CD4-positive, alpha-beta T cell treated with Interleukin-15 for 4 hours (primary cell): ENCODE measurements at places on chromosomes 2 and 18.

DNA sequence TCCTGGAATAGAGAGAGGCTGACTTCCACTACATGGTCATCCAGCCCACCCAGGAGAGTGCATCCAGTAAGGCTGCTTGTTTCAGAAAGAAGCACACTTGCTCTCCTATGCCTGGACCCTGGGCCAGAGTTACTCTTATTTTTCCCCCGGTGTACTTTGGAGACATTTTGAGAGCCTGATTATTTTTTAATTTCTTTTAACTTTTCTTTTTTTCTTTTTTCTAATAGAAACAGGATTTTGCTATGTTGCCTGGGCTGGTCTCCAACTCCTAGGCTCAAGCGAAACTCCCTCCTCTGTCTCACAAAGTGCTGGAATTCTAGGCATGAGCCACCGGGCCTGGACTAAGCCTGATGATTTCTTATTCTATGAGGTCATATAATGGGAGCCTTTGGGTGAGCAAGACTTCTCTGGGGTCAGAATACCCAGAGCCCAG is 62.2 kb downstream of the RPL37A start:
- DNase-seq: no peak

- DNase-seq: no peak
Observed at GRCh38 chr18:45173799-45174519, 441.3 kb upstream of the SLC14A2 start.

- DNase-seq: no peak
Observed at GRCh38 chr2:118738524-118739308, 108.7 kb downstream of the EN1 start.

DNA sequence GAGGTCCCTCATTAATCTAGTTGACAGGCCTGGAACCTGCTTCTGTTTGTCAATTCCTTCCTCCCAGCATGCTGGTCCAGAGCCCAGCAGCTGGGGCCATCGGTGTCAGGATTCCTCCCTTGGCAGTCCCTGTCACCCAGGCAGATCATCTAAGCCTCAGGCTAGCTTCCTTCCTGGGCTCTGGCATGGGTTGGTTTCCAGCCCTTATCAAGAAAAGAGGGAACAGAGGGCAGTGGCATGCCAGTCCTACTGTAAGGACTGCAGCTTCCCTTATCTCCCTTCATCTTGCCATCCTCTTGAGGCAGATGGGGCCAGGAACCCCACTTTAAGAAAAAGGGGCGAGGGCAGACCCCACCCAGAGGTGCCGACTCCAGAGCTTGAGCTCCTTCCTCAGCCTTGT is 10.9 kb upstream of the KCNK3 start:
- no peak for DNase-seq

DNA sequence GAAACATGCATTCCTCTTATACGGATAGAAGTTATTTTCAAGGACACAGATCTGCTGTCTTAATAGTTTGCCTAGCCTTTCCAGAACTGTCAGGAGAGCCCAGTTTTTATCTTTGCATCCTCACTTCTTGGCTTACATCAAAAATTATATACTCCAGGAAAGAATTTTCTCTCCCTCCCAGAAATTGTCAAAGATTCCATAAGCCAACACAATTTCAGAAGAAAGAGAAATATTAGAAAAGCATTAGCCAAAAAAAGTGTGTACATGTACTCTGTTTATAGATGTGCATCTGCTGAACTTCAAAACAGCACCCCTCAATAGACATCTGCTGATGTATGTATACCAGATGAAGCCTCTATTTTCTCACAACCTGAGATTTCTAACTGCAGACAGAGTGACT is 210.4 kb downstream of the METTL4 start:
- DNase-seq: no peak

DNA sequence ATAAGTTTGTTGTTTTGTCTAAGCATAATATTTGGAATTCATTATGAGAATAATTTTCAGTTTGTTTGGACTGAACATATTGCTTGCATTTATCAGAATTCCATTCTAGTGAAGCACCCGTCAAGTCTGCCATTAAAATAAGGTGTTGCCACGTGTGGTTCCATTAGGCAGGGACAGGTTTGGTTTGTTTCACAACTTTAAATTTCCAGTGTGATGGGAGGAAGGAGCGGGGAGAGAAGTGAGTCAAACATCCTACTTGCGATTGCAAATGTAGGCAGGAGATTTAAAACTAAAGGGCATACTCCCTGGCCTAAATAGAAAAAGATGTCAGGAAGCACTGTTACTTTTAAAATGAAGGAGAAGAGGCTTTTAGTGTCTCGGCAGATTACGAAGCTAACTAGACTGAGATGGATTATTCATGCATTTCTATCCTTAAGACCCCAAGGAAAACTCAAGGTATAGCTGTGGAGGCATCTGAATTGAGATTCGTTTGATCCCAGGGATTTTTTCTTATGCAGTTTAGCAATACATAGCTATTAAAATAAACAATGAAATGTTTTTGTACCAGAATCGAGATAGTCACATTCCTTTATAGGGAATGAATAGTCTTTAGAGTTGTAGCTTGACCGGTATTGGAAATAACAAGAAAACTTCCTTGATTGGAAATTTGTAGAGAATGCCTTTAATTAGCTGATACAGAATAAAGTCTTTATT is 19.8 kb downstream of the GRHL1 start:
- no peak for DNase-seq

GRCh38 chr2:224151161-224151560 is 112.1 kb upstream of the SERPINE2 start:
- DNase-seq: no peak

GRCh38 chr2:227238238-227239237 is 74.1 kb downstream of the COL4A3 start:
- peak; percentile 62 for DNase-seq

GRCh38 chr2:230913406-230914143 is 11.5 kb downstream of the GPR55 start:
- DNase-seq: no peak
